ENCODE measurements at places on chromosomes 7 and 10.

GRCh38 chr10:5965266-5965665 is 12.1 kb downstream of the IL15RA start:
- DNase-seq: no peak

GRCh38 chr7:141362580-141363435 is 188.4 kb upstream of the AGK start:
- DNase-seq: no peak

GRCh38 chr10:69145329-69145728 is 21.4 kb downstream of the VPS26A start:
- DNase-seq: no peak

- DNase-seq: peak; percentile 57
Observed at GRCh38 chr10:124092860-124093773, at the start of gene CHST15. Gene CHST15 (minus strand): TSS chr10:124093598. CDS start chr10:124046212, 47,386 bp downstream.

GRCh38 chr10:20020677-20021076 is 204.4 kb downstream of the PLXDC2 start:
- no peak for DNase-seq

GRCh38 chr10:983971-984655 is 4.1 kb upstream of the GTPBP4 start:
- DNase-seq: peak; percentile 25

- DNase-seq: no peak
Observed at GRCh38 chr7:26153823-26154783, 2.1 kb downstream of the NFE2L3 start.

GRCh38 chr10:102595293-102595692 is 49.0 kb upstream of the TRIM8 start:
- DNase-seq: no peak

DNA sequence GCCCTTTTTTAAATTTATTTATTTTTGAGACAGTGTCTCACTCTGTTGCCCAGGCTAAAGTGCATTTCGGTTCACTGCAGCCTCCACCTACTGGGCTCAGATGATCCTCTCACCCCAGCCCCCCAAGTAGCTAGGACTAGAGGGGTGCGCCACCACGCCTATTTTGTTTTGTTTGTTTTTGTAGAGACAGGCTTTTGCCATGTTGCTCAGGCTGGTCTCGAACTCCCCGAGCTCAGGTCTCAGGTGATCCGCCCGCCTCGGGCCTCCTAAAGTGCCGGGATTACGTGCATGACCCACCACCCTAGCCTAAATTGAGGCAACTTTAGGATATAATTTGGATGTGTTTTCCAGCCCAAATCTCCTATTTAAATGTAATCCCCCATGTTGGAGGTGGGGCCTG is 805 bp downstream of the ZNF736 start:
- no peak for DNase-seq

DNA sequence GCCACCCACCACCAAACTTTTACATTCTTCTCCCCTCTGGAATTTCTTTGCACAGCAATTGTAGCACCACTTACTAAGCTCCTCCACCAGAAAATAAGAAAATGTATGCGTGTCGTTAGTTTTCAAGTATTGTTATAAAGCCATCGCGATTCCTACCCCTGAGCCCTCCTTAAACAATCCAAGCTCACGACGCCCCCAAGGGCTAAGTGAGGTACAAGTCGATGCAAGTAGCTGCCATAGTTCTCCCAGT is 1.3 kb downstream of the FRAT2 start:
- no peak for DNase-seq

GRCh38 chr10:73537709-73538108 is 41.9 kb upstream of the PPP3CB start:
- no peak for DNase-seq

DNA sequence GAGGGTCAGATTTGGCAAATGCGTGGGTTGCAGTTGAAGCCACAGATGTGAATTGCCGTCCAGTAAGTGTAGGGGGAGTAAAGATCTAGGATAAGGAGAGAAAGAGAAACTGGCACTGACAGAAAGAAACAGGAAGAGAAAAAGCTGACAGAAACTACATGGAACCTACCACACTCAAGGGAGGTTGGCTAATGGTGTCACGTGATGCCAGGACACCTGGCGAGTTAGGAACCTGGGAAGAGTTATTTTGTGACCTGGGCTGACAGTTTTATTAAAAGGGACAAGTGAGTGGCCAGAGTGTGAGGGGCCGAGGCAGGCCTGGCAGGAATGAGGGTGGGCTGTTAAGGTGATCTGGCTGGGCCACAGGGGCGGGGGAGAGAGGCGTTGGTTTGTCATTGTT is 188.7 kb downstream of the ADARB2 start:
- DNase-seq: no peak

- no peak for DNase-seq
Observed at GRCh38 chr10:120451968-120452367, 5.1 kb upstream of the PLPP4 start.

DNA sequence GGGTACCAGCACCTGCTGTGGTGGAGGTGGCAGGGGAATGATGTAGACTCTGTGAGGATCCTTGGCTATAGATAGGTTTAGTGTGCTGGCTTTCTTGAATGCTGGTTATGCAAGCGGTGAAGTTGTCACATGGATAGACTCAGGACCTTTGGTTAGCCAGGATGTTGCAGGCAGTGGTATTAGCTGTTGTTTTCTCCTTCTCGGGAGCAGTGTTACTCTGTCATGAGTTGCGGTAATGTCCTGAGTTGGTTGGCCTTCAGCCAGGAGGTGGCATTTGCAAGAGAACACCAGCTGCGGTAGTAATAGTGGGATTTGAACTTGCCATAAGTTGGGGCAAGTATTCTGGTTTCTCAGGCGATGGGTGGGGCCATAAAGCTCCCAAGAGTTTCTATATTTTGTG is 10.8 kb downstream of the AGK start:
- DNase-seq: no peak

DNA sequence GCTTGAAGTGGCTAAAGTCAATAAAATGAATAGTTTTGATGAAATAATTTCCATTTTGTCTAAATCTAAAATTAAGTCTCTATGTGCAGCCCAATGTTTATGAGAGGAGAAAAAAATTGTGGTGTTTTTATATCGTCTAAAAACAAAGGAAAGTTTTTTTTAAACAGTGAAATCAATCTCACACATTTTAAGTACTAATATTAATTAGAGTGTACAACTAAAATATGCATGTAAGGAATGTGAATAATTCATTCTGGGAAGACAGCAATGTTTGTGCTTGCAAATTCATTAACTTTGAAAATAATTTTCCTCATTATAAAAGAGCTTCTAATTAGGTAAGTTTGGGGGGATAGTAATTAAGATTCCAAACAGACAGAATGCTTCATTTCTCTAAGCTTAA is at the start of gene NPVF:
NPVF (minus strand) TSS at position 101 of the 400 bp plus-strand sequence; CDS start at position 54, 47 bp downstream.
- DNase-seq: no peak

DNA sequence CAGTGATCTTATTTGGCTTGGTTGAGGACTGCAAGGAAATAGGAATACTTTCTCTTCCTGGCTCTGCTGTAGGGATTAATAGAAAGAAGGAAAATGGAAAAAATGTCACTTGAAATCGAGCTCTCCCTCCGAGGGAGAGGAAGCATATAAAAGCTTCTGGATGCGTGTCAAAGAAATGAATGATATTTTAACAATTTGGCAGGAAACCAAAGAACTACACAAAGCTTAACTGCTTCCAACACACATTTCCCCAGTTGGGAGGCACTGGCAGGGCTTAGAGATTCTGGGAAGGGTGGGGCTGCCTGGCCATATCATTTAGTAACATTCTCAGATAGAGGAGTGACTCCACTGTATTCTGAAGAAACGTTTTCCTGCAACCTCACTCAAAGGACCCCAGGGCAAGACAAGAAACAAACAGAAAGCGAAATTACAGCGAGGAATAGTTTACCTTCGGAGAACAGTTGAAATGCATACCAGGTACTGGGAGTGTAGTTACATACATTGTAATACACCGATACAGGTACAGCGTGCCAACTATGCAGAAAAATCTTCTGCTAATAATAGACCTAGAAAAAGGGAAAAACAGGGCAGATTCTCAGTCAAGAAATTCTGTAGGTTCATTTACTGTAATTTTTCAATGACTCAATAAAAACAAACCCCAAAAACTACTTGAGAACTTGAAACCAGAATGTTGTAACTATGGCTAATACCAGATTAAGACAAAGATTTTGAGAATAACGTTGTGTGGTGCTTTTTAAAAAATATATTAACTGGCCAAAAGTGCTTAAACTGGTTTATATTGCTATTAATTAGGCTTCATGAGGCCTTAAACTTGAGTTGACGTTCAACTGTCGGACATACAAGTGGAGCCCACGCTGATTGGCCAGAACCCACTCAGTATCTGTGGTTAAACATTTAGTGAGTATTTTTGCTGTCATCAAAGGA is 75.7 kb upstream of the ASAH2 start:
- no peak for DNase-seq

DNA sequence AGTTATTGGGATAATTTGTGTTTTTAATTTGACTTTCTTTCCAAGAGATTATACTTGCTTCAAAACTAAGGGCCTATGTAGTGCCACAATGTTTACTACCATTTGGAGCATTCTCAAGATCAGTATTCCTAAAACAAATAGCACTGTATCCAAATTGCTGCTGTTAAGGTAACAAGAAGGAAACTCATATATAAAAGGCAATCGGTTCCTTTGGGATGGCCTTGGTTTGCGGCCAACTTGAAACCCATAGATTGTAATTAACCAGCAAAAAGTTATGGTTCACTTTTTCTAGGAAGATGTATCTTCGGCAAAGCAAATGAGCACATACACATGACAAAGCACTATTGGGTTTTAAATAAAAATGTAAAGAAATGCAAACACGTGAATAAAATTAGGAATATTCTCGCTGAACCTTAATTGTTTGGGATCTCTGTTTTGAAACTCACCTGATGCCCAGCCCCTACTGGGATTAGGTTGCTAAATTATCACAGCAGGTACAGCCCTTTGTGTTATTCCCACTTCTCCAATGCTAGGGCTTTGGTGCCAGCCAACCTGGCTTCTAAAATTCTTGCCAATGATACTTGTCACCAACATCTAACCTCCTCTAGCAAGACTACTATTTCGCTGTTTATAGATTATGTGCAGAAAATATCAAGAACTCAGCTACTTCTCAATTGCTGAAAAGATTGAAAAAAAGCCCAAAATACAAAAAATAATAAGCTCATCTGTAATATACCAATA is 16.0 kb downstream of the CDNF start:
- DNase-seq: no peak

GRCh38 chr7:103150192-103150591 is 1.3 kb upstream of the NAPEPLD start:
- DNase-seq: no peak
